ENCODE measurements at places on chromosomes 4 and X.

DNA sequence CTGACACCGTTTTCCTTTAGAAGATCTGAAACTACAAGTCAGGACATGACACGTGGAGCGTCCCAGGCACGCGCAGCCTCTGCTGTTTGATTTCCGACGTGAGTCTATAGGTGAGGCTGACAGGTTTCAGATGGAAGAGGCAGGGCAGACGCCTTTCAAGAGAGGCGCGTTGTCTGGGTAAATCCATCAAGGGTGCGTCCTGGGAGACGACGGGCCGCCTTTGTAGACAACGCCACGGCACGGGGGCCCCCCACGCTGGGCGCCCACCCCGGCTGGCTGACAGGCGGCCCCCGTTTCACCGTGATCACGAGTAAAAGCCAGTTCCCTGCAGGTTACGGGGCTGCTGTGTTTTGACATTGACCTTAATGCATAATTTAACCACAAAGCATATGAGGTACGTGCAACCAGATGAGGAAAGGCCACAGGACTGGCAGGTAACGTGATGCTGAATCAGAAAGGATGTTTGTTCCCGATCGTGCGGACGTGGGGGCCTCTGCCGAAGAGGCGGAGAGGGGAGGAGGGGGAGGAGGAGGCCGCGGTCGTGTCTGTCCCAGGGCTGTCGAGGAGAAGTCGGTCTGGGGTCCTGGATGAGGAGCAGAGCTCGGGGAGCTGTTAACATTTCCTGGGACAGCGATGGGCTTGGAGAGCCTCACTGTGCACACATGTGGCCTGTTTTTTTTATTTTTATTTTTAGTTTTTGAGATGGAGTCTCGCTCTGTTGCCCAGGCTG, 51.1 kb upstream of the PPP2R3B start:
- DNase-seq = no peak

- no peak for DNase-seq
These were observed 286.9 kb downstream of the ZNF674 start for GRCh38 chrX:46258356-46258755.

- DNase-seq = no peak
These were observed 53.5 kb upstream of the SMIM31 start for GRCh38 chr4:164700471-164700870.

- DNase-seq = no peak
These were observed 45.8 kb downstream of the BCORL1 start for GRCh38 chrX:130028196-130028595.

GRCh38 chr4:22129454-22130029, 181.0 kb upstream of the KCNIP4 start:
- DNase-seq = no peak

GRCh38 chrX:2888309-2888708, 40.8 kb downstream of the ARSD start:
- no peak for DNase-seq

- no peak for DNase-seq
These were observed 10.4 kb upstream of the HSPA4L start for GRCh38 chr4:127771535-127772275.

- DNase-seq = no peak
These were observed 5.6 kb downstream of the MSANTD1 start for GRCh38 chr4:3254302-3255131.

GRCh38 chr4:77681792-77682191, 76.2 kb downstream of the CXCL13 start:
- no peak for DNase-seq

GRCh38 chrX:136662104-136662503, 14.1 kb downstream of the CD40LG start:
- no peak for DNase-seq

DNA sequence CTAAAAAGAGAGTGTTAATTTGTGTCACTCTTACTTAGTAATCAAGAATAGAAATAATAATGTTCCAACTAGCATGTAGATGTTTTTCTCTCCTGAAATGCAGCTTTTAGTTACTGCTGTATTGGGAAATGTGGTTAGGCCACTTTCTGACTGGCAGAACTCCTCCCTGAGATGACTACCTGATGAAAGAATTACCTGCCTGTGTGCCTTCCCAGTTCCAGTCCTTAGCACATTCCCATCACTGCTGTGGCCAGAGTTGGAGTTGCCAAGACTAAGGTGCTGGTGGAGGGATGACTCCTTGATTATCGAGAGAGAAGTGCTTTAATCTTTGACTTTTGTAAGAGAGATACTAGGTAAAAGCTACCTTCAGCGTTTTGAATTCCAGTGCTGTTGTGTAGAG, 9.5 kb downstream of the GAB1 start:
- DNase-seq = no peak

DNA sequence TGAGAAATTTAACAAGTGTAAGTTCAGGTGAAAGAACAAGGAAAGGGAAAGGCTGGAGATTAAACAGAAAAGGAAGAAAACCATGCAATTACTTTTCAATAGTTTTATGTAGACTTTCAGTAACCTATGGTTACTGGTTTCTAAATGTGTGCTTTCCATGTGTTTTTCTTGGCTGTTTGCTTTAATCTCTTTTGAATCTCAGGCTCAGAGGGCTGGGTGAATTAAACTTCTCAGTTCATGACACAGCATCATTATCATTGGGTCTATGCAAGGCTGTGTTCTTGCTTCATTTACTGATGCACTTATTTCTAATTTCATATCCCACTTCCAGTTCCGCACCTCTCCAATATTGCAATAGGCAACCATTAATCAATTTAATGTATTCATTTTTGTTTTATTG, 266.5 kb upstream of the UGT8 start:
- DNase-seq = no peak

DNA sequence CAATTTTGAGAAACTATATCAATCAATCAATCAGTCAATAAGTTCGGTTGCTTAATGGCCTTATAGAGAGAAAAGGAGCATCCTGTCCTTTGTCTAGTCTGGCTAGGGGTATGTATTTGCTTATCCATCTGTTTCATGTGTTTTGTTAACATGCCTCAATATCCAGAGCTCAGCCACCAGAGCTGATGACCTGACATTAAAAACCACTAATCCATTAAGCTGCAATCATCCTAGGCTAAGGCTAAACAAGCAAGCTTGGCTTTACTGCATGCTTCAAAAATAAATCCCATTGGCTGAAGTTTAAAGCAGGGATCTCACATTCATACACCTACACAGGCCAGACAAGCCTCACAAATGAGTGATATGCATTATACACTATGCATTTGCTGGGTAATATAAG, 139.7 kb downstream of the INPP4B start:
- no peak for DNase-seq

- no peak for DNase-seq
These were observed 60.5 kb upstream of the CITED1 start for GRCh38 chrX:72366178-72366577.

DNA sequence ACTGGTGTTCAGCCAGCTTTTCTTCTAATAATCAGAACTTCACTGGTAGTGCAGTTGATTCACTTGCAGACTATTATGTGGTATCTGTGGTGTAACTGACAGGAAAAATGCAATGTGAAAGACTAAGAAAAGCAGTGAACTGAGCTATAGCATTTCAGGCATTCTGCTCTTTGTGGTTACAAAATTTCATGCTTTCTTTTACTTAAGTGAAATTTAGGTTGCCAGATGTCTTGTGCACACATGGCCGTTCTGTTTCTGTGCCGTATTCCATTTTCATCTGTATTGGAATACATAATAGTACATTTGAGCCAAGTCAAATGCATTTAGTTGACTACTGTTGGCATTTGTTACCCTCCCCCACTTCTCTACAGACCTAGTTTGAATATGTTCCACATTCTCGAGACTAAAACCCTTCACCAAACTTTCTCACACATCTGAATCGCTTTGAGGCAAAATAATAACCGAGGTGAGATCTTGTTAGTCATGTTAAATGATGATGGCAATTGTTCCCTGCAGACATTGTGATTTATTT, 8.2 kb downstream of the RTL3 start:
- DNase-seq = no peak

DNA sequence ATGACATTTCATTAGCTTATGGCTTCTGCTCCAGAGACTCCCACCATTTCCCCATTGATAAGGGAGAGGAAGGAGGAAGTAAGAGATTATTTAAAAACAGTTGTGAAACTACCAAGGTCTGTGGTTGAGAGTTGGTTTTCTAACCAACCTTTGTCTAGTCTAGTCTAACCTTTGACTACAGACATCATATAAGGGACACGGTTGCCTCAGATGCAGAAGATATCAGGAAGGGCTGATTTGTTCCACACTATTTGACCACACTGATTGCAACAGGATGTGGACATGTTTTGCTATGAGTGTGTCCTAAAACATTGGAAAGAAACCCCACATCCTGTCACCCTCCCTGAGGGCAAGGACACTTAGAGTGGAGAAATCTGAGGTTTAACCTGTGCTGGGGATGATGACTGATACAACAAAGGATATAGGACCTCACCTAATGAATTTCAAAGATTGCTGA, 53.0 kb downstream of the COQ2 start:
- DNase-seq = no peak

GRCh38 chr4:142528433-142528832, 317.7 kb downstream of the INPP4B start:
- DNase-seq = no peak

GRCh38 chrX:39756086-39756883, 341.5 kb downstream of the BCOR start:
- DNase-seq = no peak

GRCh38 chr4:48898733-48899431, 7.7 kb downstream of the OCIAD2 start:
- DNase-seq = no peak

DNA sequence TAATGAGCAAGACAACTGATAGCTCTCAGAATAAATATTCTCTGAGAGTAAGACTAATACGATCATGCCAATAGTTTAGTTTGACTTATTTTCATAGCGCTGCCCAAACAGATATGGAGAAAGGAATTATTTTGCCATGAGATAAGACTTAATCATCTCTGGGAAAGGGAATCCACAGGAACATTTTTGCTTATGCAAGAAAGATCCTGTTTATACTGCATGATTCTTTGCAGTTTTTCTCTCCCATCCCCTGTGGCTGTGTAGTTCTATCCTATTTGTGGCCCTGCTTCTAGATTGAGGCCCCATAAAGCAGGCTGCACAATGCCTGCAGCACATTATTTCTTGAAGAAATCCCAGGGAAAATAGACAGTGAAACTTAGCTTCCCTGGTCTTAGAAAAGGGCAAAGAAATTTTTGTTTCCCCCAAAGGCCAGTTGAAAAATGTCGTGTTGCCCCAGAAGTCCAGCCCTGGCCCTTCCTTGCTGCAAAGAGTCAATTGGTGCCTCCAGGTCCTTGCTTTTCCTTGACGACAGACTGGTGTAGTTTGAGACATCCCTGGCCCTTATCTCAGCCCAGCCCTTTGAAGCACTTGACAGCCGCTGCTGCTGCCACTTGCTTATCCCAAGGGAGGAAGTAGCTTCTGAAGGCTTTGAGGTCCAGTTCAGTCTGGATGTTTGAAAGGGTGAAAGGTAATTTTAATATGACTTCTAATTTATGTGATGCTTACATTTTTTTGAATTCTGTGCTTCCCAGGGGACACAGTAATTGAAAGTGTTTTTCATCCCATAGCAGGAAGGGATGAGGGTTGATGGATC, 45.0 kb upstream of the SH3RF1 start:
- peak; percentile 23 for DNase-seq

GRCh38 chrX:112820364-112821268, 20.0 kb downstream of the AMOT start:
- no peak for DNase-seq

- DNase-seq = no peak
These were observed 631.9 kb downstream of the ADGRL3 start for GRCh38 chr4:61831987-61832386.

- no peak for DNase-seq
These were observed 12.8 kb upstream of the NAT8L start for GRCh38 chr4:2046031-2046961.

DNA sequence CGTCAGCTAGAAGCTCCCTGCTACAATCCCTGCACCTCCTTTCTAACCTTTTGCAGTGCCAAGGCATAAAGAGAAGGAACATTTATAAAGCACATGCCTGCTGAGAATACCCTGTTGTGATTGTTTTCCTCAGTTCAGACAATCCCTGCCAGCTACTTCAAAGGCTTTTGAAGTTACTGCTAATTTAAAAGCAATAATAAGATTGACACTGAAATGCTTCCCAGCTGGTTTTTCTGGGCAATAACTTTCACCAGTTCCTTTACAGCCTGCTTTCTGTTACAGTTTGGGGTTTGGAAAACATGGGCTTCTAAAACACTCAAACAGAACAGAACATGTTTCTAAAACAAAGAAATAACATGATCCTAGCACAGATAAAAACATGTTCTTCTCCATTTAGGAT, 232.3 kb upstream of the CPEB2 start:
- DNase-seq = no peak

DNA sequence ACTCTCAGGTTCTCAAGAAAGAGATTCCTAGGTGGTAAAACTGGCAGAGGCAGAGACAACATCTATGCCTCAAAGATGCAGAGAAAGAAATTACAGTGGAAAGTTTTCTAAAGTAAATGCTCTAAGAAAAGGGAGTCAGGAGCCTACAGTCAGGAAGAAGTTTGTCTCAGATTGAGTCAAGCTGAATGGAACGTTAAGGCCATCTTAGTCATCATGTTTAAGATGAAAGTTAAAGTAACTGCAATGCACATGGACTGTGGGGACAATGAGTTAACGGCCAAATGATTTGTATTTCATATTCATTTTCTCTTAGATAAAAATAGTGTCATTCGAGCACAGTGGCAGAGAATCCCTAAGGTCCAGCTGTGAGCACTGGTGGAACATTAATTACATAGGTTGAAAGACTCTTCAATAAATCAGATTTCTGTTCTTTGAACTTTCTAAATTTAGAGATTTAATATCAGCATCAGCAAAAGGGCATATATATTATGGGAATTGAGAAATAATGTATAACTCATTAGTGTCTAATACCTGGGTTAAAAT, 384.6 kb downstream of the DTHD1 start:
- DNase-seq = no peak

DNA sequence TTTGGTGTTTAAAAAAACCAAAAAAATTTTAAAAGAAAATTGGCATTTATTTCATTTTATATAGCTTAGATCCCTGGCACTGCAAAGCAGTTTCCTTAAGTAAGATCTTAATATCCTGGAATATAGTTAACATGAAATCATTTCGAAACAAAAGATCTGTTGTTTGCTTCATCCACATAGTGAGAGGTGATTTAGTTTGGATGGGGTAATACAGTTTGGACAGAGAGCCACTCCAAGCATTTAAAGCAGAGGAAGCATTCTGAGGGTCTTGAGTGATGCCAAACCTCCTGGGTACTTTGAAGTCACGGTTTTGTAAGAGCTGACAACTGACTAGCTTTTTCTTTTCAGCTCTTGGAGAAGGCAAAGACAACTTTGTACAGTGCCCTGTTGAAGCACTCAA, 28.7 kb downstream of the NOCT start:
- DNase-seq = no peak

GRCh38 chrX:45110494-45110893, 90.2 kb downstream of the DIPK2B start:
- peak; percentile 26 for DNase-seq

DNA sequence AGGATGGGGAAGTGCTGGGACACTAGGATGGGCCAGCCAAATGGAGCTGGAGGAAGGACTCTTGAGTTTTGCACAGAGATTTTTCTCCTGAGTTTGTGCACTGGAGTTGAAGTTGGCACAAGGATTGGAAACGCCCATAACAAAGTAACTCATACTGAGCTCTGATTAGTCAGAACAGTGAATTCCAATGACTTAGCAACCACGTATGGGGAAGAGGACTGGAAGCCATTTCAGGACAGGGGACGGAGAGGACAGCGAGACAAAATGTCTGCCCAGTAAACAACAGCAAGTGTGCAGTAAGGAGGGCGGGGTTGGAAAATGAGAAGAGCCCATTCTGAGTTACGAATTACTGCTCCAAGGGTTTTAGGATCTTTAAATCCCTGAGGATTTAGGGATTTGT, 5.9 kb downstream of the RIPPLY1 start:
- no peak for DNase-seq

GRCh38 chrX:1102786-1103185, 109.7 kb downstream of the CRLF2 start:
- no peak for DNase-seq

Data from DMS79 treated with DMSO at 0.1 percent for 48 hours (cell line).